ENCODE measurements at places on chromosomes 12 and 14.

GRCh38 chr14:95398630-95399547, 79.2 kb upstream of the CLMN start:
- DNase-seq: no peak

DNA sequence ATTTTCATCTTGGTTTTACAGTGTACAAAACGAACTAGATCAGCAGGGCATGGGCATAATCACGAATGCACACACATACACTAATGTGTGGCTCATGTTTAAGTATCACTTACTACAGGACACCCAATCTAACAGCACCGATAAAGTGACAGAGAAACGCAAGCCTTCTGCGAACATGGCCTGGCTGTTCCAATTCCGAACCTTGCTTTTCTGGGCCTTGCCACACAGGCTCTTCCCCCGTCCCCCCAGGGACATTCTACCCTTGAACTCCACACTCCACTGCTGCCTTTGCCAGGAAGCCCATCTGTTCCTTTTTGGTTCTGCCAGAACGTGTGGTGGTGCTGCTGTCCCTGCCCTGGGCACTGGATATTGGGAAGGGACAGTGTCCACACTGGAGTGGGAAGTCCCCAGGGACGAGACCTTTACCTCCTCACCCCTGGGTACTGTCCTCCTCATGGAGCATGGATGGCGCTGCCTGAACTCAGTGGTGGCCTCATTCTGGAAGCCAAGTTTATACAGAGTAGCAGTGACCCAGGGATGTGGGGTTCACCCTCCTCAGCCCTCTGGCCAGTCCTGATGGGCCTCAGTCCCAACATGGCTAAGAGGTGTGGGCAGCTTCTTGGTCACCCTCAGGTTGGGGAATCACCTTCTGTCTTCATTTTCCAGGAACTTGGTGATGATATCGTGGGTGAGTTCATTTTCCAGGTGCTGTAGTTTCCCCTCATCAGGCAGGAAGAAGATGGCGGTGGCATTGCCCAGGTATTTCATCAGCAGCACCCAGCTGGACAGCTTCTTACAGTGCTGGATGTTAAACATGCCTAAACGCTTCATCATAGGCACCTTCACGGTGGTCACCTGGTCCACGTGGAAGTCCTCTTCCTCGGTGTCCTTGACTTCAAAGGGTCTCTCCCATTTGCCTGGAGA, 7.9 kb downstream of the SERPINA1 start:
- DNase-seq: no peak

DNA sequence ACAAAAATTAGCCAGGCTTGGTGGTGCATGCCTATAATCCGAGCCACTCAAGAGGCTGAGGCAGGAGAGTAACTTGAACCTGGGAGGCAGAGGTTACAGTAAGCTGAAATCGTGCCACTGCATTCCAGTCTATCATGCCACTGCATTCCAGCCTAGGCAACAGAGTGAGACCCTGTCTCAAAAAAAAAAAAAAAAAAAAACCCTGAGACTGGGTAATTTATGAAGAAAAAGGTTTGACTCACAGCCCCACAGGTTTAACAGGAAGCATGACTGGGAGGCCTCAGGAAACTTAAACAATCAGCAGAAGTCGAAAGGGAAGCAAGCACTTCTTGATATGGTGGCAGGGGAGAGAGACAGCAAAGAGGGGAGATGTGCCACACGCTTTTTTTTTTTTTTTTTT, 123.2 kb downstream of the GXYLT1 start:
- no peak for DNase-seq

- DNase-seq: no peak
Measured at GRCh38 chr12:113463746-113464451, 7.8 kb downstream of the LHX5 start.

- no peak for DNase-seq
Measured at GRCh38 chr14:53900499-53900898, 56.1 kb downstream of the BMP4 start.

GRCh38 chr12:103308396-103308795, 187.4 kb downstream of the C12orf42 start:
- no peak for DNase-seq

DNA sequence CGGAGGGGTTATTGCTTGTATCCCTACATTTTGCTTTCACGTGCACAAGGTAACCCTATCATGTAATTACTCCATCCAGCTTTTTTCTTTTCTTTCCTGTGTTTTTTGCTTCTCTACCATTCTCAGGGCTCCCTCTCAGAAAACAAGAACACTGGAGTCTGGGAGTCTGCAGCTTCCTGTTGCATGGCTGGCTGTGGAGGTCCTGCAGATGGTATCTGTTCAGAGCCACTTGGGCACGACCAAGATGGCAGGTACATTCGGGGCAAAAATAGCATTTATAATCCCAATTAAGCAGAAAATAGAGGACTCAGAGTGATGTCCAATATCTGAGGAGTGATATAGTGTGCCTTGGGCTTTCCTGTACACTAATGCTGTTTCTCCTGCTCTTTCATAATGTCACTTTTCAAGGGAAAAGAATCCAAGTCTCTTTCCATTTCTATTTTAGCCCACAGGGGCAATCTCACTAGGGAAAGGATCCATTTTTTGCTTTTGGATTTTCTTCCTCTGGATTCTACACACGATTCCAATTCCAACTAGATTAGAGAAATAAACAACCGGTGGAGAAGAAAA, 3.2 kb upstream of the NUMB start:
- DNase-seq: no peak

GRCh38 chr14:70664698-70665447, 23.2 kb downstream of the TTC9 start:
- DNase-seq: no peak

DNA sequence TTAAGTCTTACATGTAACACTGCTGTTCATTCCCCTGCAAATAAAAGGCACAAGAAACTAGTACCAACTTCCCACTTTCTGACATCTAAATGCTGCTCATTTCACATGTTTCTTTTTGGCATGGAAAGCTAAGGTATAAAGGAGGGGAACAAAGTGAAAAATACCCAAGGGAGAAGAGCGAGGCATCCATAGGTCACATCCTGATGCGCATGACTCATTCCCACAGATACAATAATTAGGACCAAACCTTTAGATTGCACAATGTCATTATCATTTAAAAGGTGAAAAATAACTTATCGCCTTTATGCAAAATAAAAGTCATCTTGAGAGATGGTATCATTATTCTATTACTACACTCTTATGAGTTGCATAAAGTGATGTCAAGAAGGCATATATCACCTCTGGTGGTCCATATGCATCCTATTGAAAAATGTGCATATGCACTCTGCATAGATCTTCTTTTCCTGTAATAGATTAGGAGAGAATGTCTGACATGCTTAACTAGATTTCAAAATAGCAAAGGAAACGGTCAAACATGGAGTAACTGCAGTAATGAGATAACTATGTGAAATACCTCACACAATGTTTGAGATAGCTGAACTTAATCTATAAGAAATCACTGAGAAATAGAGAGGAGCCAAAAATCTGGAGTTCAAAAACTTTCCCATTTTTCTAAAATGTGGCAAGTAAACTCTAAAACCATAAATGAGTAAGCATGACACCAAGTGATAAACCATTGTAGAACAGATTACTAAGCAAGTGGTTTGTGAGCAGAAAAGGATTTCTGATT, 382.5 kb upstream of the TMTC1 start:
- no peak for DNase-seq

GRCh38 chr14:74973003-74973653, 17.7 kb upstream of the PGF start:
- no peak for DNase-seq

- DNase-seq: no peak
Measured at GRCh38 chr12:80422550-80422949, 21.5 kb upstream of the PTPRQ start.

- no peak for DNase-seq
Measured at GRCh38 chr14:101350691-101351090, 210.6 kb upstream of the DIO3 start.

DNA sequence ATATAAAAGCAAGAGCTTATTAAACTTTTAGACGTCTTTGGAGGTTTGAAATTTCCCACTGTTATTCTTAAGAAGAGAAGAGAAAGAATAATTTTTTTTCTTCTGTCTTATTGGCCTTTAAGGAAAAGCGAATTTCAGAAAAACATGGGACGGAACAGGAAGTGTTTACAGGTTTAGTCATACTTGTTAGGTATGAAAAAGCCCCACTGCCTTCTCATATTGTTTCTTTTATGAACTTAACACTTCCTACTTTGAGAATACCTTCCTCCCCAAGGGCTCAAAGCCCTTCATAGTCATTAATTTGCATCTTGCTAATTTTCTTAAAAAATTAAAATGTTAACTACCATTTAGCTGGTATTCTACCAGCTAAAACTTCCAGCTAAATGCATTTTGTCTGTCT, 82.0 kb downstream of the ETV6 start:
- no peak for DNase-seq

- peak; percentile 31 for DNase-seq
Measured at GRCh38 chr12:112900298-112901145, 6.2 kb upstream of the OAS1 start.

DNA sequence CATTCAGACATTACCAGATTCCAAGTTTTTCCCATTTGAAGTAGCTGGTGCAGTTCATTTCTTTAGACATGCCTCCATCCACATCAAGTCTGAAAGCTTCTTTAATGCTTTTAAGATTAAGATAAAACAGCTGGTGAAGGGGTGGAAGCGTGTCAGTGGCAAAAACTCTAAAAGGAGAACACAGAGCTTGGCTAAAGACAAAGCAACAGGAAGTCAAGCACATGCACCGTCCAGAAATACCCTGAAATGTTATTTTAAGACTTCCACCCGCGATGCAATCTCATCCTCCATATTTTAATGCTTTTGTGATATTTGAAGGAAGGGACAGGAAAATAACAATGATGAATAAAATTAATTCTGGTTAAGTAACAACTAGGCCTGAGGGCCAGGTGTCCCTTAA, 31.8 kb downstream of the PPM1H start:
- DNase-seq: no peak
